Smooth muscle cell of the coronary artery (primary cell): ENCODE measurements at places on chromosomes 13 and 19. TPM values are rescaled to one million over a fixed set of nuclear protein-coding genes. Genes with fewer than 3 reads are reported as not detected.

OR10H1 gene
- total RNA-seq = not detected in 2 replicates

SERTM1 gene
- not detected in 2 replicates for total RNA-seq

KIR2DL4 gene
- not detected in 2 replicates for total RNA-seq

POGLUT2 gene
- 6.7 and 23.7 TPM in 2 replicates for total RNA-seq

MAST1 gene
- 0.35 TPM in 1 of 2 replicates, not detected in the other for total RNA-seq

CDX2 gene
- total RNA-seq = not detected in 2 replicates

SELENOV gene
- total RNA-seq = not detected in 2 replicates

APC2 gene
- total RNA-seq = under 0.01 and 0.08 TPM in 2 replicates

PTGIR gene
- total RNA-seq = 8.5 and 17.7 TPM in 2 replicates

ZNF442 gene
- total RNA-seq = 4.0 and 4.8 TPM in 2 replicates

NTF4 gene
- total RNA-seq = 0.23 TPM in 1 of 2 replicates, not detected in the other

ADAMTS10 gene
- 13.3 and 20.1 TPM in 2 replicates for total RNA-seq

OVOL3 gene
- total RNA-seq = not detected in 2 replicates

FBXO27 gene
- total RNA-seq = 1.8 and 2.0 TPM in 2 replicates

FARP1 gene
- 13.8 and 25.9 TPM in 2 replicates for total RNA-seq

CAMSAP3 gene
- under 0.01 TPM in 1 of 2 replicates, not detected in the other for total RNA-seq

C1QTNF9 gene
- total RNA-seq = not detected in 2 replicates
